Gastrocnemius medialis (tissue), 4 donors: ENCODE measurements at places on chromosomes 1 and 21. TPM values are rescaled to one million over a fixed set of nuclear protein-coding genes. Genes with fewer than 3 reads are reported as not detected.

GRCh38 chr1:26132128-26132833, 20.7 kb downstream of the PDIK1L start:
- H3K4me3 ChIP-seq: no peak overlapping the region
- H3K27ac ChIP-seq: no peak overlapping the region
- H3K27me3 ChIP-seq: no peaks in the 10 kb centered on the region
- H3K4me1 ChIP-seq: peaks cover 11% of the 10 kb centered on the region

- no peaks in the 10 kb centered on the region for H3K36me3 ChIP-seq
- no peaks in the 10 kb centered on the region for H3K27me3 ChIP-seq
- no peak overlapping the region for H3K27ac ChIP-seq
- no peak overlapping the region for H3K4me3 ChIP-seq
- H3K4me1 ChIP-seq: no peaks in the 10 kb centered on the region
Measured at GRCh38 chr1:4284976-4285375, 369.4 kb upstream of the AJAP1 start.

DNA sequence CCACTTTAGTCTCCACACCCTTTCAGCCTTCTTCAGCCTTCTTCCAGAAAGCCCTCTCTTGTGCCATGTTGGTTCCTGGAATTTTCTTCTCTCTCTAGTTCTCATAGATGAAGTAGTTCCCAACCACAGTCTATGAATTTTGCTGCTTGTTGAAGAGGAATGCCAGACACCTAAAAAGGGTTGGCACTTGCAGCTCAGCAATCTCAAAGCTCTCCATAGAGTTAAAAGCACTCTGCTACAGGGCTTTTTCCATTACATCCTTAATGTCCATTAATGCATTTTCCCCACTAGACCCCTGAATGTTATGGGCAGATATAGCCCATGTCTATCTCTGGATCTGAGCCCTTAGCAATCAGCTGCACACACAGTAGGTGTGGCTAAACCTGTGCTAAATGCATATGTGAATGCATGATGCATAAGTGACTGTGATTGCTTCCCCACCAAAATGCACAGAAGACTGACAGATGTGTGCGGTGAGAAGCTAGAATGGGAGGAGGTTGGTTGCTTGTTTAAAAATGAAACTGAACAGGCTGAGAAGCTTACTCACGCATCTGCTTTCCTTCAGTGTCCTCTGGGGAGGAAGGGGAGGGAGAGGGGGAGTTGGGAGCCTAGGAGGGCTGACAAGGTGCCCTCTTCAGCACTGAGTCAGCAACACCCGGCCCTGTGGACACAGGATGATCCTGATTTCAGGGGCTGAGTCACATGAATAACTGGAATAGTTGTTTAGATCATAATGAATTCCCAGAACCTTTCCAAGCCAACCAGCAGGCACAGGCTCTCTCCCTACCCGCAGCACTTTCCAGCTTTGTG, 146.1 kb upstream of the FGGY start:
- H3K27me3 ChIP-seq: no peaks in the 10 kb centered on the region
- peak; percentile 87 for DNase-seq
- peak overlapping the region; percentile 94 for H3K27ac ChIP-seq
- peak overlapping the region; percentile 6 for H3K4me3 ChIP-seq

DNA sequence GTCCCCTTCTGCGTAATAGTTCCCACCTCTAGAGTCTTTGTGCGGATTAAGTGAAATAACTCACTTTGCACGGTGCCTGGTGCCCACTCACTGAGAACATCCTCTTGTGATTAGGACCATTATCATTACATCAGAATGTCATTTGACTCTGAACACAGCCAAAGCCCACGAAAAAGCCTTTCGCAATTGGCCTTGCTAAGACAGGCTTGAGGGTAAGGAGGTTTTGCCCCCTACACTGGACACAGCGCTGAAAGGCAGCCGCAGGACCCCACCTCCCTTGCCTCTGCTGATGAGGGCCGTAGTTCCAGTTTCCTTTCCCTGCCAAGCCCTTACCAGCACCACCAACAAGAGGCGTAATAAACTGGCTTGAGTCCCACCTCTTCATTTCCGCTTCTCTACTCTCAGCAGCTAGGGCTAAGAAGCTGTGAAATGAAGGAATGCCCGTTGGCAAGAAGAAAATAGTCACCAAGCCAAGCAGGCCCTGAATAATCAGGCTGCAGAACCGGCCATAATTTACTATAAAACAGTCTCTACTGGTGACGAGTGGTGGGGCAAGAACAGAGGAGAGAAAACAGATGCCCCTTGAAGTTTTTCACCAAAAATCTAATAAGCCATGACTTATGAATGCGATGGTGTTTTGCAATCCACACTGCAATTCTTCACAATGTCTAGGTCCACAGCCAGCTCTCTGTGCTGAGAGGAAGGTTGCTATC, 53.1 kb downstream of the SH3GLB1 start:
- H3K27ac ChIP-seq: no peak overlapping the region
- no peak overlapping the region for H3K4me3 ChIP-seq

The SESN2 gene
- total RNA-seq: 5.6 TPM

DNA sequence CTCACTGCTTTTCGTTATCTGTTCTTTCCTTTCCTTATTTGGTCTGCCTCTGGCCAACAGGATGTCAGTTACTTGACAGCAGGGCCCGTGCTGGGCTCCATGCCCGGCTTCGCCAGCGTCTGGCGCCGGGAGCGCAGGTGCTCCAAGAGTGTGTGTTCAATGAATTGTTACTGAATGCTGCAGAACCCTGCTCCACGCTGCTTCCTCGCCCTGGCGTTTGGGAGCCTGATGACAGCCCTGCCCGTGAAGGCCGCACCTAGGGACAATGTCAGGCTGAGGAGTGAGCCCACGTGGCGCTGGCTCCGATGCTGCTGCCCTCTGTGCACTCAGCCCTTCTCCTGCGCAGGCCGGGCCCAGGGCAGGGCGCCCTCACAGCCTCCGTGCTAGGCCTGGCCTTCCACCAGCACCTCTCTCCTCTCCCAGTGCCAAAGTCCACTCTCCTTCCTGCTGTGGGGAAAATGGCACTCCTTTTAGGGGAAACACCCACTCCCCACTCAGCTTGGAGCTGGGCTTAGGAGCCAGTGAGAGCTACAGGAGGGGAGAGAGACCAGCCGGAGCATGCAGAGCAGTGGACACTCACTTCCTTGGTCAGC, 51.4 kb downstream of the ACBD3 start:
- H3K36me3 ChIP-seq: no peaks in the 10 kb centered on the region
- H3K27me3 ChIP-seq: peaks cover 3% of the 10 kb centered on the region
- H3K27ac ChIP-seq: no peak overlapping the region
- DNase-seq: no peak
- H3K4me1 ChIP-seq: no peaks in the 10 kb centered on the region

The C1orf115 gene
- total RNA-seq: 2.2 TPM

DNA sequence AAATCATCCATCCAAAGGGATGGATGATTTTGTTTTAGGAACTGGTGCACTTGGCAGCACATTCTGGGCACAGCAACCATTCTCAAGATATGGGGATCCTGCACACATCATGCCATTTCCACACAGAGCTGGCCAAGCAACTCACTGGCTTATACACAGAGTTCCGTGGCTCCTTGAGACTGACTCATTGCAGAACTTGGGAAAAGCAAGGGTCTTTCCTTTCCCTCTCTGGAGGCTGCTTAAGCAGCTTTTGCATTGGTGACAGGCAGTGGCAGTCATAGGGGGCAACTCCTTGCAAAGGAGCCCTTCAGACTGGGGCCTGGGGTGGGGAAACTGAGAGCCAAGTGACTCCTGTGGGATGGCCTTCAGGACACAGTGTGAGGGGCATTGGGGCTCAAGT, 1.9 kb upstream of the MAD2L2 start:
- no peak overlapping the region for H3K4me3 ChIP-seq
- DNase-seq: no peak
- H3K36me3 ChIP-seq: no peaks in the 10 kb centered on the region
- no peak overlapping the region for H3K27ac ChIP-seq
